Stimulated activated CD4-positive, alpha-beta T cell treated with anti-CD3 and anti-CD28 coated beads, Interleukin-4, amount 100 ng/mL, for 4 hours (primary cell): ENCODE measurements at places on chromosomes 6 and 20.

DNA sequence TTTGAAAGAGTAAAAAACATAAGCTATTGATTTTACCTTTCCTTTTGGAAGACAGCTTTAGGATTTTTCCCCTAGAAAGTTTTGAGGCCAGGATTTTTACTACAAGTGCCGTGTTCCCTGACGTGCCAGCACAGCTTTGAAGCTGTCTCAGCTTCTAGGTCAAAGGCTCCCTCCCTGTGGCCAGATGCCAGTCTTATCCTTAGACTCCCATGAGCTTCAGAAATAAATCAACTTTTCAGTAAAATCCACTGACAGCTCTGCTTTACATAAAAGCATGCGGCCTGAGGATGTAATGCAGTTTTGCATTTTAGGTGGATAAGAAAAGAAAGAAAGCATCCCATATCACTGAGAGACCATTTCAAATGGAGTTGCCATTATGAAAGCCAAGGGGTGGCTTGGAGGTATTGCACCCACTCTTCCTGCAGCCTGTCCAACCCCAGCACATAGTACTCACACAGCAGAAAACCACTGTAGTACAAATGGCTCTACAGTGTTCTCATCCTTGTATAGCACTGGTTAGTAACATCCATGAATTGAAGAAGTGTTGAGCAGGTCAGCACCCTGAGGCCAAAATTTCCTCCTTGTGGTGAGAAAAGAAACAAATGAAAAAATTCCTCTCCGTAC lies 15.2 kb upstream of the ATXN1 start:
- DNase-seq, result no peak

DNA sequence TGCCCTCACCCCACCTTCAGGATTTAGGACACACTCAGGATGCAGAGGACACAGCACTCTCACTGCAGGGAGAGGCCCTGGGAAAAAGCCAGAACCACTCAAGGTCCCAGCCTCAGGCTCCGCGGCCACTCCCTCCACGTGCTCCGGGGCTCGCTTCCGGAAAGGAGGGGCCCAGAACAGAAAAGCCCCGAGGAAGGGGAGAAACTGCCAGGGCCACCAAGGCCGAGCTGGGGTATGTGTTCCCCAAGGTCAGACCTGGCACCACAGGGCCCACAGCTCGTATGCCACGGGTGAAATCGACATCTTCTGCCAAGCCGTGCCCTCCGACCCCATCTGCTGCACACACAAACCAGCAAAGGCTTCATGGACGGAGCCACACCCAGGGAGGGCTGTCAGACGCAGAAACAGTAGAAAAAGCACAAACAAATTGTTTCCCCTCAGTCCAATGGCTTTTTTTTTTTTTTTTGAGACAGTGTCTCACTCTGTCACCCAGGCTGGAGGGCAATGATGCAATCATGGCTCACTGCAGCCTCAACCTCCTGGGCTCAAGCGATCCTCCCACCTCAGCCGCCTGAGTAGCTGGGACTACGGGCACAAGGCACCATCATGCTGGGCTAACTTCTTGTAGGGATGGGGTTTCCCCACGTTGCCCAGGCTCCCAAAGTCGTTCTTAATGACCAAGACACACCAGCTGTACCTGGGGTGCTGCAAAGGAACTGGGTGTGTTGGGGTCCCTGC lies 33.4 kb downstream of the SLC2A4RG start:
- DNase-seq, result no peak

DNA sequence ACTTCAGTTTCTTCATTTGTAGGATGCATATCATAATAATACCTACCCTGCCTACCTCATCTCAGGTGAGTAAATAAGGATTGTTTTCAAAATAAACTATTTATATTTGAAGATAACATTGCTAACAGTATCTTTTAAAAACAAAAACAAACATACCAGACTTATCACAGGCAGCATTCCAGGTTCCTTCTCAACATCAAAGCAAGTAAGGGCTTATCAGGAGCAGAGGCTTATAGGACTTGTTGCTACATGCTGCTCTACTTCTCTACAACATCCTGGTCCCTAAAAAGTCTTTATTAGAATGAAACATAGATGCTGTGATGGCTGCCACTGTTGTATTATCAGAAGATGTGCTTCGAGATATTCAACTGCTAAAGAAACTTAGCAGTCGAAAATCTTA lies 149.2 kb upstream of the PRDM1 start:
- no peak for DNase-seq

DNA sequence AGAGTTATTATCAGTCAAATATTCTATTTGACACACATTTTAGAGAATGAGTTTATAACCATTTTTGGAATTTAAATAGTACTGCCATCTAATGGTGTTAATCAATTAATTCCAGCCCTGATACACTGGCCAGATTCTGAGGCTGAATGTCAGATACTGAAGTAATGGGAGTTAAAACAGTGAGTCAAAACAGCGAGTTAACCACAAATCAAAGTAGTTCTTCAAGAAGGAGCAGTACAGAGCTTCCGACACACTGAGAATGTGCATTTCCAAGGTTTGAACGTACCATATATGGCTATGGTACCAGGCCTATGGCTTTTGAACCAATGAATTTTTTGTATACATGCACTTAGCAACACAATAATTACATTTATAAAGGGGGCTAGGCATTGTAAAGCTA lies 11.3 kb upstream of the CEP43 start:
- no peak for DNase-seq

GRCh38 chr6:138162955-138163575 lies 1.3 kb downstream of the ARFGEF3 start:
- no peak for DNase-seq

DNA sequence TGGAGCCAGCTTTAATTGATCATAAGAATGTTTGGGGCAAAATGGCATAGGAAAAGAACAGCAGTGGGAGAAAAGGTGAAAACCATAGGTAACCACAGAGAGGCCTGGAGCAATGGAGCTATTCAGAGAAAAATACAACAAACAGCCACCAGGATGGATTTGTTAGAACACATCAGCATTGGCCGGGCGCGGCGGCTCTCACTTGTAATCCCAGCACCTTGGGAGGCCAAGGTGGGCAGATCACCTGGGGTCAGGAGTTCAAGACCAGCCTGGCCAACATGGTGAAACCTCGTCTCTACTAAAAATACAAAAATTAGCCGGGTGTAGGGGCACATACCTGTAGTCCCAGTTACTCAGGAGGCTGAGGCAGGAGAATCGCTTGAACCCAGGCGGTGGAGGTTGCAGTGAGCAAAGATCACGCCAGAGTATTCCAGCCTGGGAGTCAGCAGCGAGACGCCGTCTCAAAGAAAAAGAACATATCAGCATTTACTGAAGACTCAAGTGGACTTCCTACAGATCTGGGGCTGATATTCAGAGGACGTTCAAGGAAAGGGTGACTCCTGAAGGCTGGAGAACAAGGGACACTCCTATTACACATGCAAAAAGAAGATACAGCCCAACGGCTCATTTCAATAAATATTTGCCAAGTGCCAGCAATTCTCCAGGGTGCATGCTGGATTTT lies 20.2 kb downstream of the SNHG17 start:
- no peak for DNase-seq

DNA sequence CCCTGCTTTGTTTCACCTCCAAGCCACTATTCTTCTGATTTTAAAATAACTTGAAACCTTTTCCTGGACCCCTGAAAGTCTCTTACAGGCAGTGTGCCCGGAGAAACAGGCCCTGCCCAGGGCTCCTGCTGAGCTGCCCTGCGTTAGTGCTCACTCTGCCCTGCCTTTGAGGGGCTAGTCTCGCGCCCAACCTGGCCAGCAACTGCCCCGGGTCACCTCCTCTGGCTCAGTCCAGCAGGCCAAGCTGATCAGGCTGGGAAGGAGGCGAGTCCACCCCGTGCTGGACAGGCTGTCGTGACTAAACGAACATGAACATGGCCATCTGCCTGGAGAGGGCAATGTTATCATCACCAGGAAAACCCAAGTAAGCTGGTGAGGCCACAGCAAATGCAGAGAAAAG lies 245.4 kb downstream of the ANKRD60 start:
- DNase-seq, result no peak
